ENCODE measurements at places on chromosomes 6 and 20.

GRCh38 chr20:14576196-14576877, 238.9 kb upstream of the FLRT3 start:
- DNase-seq: no peak

DNA sequence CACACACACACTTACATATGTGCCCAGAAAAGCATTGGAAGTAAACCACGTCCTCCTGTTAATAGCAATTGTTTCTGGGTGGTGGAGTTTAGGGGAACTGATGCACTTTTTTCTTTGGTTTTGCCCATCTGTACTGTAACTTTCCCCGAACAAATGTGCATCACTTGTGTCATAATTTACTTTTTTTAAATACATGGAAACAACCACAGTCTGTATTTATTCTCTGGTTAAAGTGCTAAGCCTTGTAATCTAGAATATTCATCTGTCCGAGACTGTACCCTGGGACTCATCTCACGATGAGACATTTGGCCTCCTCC, 61.5 kb upstream of the CD93 start:
- no peak for DNase-seq

DNA sequence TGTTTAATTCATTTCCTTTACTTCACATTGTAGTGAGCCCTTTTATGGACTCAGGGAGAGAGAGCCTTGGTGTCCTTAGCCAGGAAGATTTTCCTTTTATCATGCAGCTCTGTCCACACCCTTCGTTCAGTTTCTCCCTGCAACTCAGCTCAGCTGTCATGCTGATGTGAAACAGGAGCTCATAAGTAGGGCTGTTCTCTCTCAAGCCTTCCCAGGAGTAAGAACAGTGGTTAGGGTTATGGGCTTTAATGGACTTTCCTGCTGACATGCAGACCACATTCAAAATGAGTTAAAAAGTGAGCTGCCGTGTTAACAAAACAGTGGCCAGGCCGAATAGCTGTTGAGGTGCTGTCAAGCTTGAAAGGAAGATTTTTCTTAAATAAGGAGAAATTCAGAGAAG, 104.1 kb downstream of the BCKDHB start:
- DNase-seq: no peak

GRCh38 chr20:10385850-10386544, 48.0 kb downstream of the MKKS start:
- DNase-seq: no peak

DNA sequence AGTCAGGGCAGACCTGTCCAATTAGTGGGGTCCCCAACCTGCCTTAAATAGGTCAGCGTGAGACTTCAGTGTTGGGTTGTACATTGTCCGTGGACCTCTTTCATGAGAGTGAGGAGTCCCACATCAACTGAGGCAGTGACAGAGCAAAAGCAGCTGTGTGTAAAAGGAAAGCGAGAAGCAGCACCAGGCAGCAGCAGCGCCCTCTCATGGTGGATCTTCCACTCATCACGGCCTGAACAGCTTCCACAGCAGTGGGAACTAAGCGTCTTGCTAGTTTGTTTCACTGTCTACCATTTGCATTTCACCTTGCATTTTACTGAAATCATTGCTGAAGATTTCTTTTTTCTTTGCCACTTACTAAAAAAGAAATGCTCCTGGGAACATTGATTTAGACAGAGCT, 333.8 kb downstream of the PKHD1 start:
- DNase-seq: no peak

GRCh38 chr20:19016140-19016497, 196.3 kb upstream of the SLC24A3 start:
- DNase-seq: no peak

Data from stimulated activated CD4-positive, alpha-beta T cell treated with anti-CD3 and anti-CD28 coated beads, Interleukin-4, amount 100 ng/mL, for 4 hours (primary cell).